ENCODE measurements at places on chromosomes 7 and 10.

- no peak for DNase-seq
These were observed 43.2 kb downstream of the INSYN2A start for GRCh38 chr10:127153181-127153580.

DNA sequence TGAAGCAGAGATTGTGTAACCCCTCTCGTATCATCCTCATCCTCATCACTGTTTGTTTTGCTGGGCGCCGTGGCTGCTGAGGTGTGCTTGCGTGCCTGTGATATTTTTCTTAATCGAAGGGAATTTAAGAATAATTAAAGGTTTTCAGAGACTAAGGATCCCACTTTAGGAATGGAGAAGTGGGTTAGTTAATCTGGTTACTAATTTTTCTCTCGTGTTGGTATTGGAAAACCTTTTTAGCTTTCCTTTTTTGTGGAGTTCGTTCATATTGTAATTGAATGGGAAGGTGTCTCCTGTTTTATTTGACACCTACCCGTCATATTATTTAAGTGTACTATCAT is 1.3 kb downstream of the UBN2 start:
- DNase-seq: no peak

DNA sequence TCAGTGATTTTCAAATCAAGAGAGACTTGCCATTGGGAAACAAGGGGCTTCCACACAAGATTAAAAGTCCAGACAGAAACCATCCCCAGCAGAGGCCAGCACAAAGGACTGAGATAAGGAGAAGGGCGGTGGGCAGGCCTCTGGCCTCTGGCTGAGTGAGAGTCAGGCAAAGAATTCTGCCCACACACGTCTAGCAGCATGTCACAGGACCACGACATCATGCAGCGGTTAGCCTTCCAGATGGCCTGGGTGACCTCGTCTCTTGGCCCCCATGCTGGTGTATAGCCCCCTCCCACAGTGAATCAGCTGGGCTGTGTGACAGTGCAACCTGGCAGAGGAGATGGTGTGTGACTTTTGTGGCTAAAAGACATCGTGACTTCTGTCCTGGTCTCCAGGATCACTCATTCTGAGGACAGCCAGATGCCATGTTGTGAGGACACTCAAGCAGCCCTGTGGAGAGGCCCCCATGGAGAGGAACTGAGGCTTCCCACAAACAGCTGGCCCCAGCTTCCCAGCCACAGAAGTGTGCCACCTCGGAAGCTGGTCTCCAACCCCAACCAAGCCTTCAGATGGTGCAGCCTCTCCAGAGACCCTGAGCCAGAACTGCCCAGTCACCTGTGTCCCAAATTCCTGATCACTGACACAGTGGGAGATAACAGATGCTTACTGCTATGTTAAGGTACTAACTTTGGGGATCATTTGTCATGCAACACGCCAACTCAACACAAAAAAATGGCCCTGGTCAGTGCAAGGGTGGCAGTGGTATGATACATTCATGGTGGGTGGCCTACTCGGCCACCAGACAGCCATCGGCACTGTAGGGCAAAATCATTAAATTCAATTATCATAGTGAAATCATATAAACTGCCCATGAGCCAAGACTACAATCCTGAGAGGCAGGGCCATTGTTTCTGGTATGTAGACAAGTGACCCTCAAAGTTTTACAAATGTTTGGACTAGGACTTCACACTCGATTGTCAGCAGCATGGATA is 73.2 kb downstream of the TNS3 start:
- no peak for DNase-seq

- DNase-seq: no peak
These were observed 23.9 kb downstream of the EPC1 start for GRCh38 chr10:32323051-32323450.

DNA sequence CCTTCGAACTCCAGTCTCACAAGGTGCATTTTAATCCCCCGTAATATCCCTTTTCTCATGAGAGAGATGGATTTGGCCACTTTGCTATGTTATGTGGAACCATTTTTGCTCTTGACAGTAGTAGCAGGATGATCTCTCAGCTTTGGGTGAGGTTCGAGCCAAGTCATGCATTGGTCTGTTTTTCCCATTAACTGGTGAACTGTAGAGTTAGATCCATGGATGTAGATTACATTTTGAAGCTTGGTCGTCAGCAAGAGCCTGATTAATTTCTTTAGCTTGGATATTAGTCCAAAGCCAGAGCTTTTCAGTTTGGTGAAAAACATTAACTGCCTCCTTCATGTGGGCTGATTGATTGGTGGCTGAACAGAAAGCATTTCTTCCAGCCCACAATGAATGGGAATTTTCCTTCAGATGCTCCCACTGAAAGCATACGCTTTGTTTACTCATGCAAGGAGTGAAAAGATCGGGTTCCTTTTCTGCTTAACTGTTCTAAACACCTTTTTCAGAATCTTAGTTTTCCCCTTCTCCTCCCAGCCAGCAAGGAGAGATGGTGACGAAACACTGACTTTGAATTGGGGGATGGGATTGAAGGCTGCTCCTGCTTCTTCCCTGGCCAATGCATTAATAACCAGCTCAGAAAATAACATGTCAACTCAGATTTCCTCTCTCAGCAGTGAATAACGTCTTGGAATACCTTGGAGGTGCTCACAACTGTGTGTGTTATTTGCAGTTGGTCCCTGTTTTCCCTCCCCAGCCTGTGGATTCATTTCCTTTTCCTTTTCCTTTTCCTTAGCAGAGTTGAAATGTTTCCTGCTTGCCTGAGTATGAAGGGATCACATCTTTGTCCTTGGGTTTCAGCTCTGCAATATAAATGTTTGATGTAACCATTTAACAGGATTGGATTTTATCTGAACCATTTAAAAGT is 351.8 kb upstream of the FZD8 start:
- no peak for DNase-seq

- DNase-seq: no peak
These were observed 51.9 kb upstream of the CAPZA2 start for GRCh38 chr7:116810267-116811116.

GRCh38 chr7:127954357-127954748 is 76.9 kb downstream of the LRRC4 start:
- DNase-seq: no peak

All from CD4-positive, alpha-beta T cell treated with Interleukin-15 for 4 hours (primary cell).